Motor neuron (in vitro differentiated cells): ENCODE measurements at places on chromosomes 4 and X. TPM values are rescaled to one million over a fixed set of nuclear protein-coding genes. Genes with fewer than 3 reads are reported as not detected.

The USP26 gene
- total RNA-seq: 0.14 and 0.29 TPM in 2 replicates

The ARR3 gene
- total RNA-seq: not detected in 2 replicates

The DSPP gene
- 0.46 TPM in 1 of 2 replicates, not detected in the other for total RNA-seq

DNA sequence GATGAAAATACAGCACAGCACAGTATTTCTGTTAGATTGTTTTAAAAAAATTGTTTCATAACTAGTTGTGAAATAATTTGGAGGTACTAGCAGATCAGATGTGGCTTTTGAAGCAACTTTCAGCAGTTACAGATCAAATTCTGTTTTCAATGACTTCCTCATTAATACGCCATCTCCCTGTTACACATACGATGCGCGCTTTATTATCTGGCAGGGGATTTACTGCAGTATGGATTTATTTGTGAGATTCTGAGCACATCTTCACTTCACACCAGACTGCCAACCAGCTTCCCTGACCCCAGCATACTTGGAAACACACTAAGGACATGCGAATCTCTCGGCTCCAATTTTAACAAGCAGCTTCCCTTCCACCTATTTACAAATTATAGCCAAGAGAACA, 235.5 kb upstream of the DIAPH2 start:
- no peak for ATAC-seq

GRCh38 chr4:70153937-70154336, at the start of gene PRR27:
Gene PRR27, plus strand, starts transcription at chr4:70154237. Its CDS starts 139 bp downstream, at chr4:70154376.
- no peak for ATAC-seq

DNA sequence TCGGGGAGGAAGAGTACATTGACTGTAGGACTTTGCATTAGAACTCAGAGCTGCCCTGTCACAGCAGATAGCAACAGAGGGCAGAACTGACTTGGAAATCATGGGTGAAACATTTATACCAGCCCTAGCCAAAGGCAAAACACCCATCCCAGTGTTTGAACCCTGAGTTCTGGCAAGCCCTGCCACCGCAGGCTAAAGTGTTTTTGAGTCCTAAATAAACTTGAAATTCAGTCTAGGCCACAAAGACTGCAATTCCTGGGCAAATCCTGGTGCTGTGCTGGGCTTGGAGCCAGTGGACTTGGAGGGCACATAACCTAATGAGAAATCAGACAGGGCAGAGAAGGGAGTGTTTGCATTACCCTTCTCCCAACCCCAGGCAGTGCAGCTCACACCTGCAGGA, 1015.7 kb downstream of the FSTL5 start:
- ATAC-seq: no peak

GRCh38 chr4:184287697-184288255, 70.1 kb upstream of the ENPP6 start:
- peak; percentile 32 for ATAC-seq

GRCh38 chr4:54226404-54227255, 2.5 kb upstream of the PDGFRA start:
- no peak for ATAC-seq

DNA sequence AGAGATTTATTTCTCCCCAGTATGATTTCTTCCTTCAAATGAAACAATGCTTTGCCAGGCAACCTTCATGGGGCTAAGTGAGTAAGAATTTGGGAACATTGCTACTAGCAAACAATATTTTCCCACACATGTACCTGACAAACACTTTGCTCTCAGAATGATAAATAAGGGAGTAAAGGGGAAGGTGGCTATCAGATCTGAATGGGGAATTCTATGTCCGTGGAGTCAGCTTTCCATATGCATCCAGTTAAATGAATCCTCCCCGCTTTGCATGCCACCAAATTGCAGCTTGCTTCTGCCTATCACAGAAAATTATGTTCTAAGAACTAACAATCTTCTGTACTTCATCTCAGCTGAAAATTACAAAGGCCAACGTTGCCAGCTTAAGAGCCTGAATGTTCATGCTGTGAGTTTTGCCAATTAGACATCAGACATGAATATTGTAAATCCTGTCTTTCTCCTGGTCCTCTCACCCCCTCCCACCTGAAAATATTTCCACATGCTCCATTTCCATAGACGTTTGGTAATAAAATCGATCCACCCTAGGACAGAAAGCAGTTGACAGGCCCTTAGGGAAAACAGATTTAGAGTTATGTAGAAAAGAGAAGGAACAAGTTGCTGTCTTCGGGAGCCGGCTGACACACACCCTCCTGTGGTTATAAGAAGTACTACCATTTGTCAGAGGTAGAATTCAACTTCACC, 6.3 kb downstream of the MEPE start:
- ATAC-seq: peak; percentile 52

DNA sequence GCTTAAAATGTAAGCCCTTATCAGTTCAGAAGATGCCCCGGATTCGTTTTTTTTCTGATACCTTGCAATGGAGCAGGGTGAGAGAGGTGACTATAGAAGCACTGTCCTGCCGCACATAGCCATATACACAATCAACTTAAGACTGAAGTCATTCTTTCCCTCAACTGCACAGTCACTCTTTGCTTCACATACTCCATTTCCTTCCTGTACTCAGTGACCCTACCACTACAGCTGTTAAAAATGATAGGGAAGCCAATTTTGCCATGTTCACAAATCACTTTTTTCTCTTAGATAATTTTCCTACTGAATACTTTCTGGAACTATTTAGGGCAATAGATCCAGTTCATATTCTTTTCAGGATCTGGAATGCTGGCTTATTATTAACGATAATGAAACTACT, 300.0 kb downstream of the ANK2 start:
- ATAC-seq: no peak

GRCh38 chrX:71282514-71283402, 677 bp upstream of the NONO start:
- ATAC-seq: peak; percentile 75

- ATAC-seq: no peak
Observed at GRCh38 chr4:86543560-86544309, 50.4 kb upstream of the PTPN13 start.

DNA sequence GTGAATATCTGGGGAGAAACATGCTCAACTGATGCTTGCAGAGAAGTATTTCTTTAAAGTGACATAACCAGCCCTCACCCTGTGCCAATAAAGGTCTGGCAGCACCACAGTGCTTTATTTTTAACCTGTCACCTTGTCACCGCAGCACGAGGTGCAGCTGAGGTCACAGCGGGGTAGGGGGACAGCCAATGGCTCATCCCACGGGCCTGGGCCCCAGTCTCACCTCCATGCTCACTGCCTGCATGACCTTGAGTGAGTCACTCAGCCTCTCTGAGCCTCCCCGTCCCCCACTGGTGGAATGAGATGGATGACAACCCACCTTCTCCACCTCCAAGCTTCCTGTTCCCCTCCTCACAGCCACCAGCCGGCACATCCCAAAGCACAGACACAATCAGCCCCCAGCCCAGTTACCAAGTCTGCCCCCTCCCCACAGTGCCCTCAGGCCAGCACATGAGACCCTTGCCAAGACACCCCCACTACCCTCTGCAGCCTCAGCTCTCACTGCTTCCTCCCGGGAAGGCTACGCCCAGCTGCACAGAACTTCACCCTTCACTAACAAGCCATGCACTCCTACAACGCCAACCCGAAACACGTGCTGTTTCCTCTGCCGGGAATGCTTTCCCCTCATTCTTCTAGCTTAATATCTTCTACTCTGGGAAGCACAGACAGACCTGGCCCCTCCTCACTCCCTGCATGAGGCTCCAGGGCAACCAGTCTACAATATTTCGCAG, 24.9 kb upstream of the MAN2B2 start:
- no peak for ATAC-seq

- ATAC-seq: no peak
Observed at GRCh38 chrX:68720851-68721250, 73.4 kb downstream of the STARD8 start.
